ENCODE measurements at places on chromosomes 3 and 15. TPM values are rescaled to one million over a fixed set of nuclear protein-coding genes. Genes with fewer than 3 reads are reported as not detected.

- no peak for DNase-seq
These were observed 8.8 kb downstream of the GPR87 start for GRCh38 chr3:151307583-151308488.

- peak; percentile 72 for DNase-seq
These were observed at the start of gene MYRIP for GRCh38 chr3:39809181-39809994. MYRIP (plus strand) TSS chr3:39809609; CDS start chr3:39900817, 91,208 bp downstream.

DNA sequence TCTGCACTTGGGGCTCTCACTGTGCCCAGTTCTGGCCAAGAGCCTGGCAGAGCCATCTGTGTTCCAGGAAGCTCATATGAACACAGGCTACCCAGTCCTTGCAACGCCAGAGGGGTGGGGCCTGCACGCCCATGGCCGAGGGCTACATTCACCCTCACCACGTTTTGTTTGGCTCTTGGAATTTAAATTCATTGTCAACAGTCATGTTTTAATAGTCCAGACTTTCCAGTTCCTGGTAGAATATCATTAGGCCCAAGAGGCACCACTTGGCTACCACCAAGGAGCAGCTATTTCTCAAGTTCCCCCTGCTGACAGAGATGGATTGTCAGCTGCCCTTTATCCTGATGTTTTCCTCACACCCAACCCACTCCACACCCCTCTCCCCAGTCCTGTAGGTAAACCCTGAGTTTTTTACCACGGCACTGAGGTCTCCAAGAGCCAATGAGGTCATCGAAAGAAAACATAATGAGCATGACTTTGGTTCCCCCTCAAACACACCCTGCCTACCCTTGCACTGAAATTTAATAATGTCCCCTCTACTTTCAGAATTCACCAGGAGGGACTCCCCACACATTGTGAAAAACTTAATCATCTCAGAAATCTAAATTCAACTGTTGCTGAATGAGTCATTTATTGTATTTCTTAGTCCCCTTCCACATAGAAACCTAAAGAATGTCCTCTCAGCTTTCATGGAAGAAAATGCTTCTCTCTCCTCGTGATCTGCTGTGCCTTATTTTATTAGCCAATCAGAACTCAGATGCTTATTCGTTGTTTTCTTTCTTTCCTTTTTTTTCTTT lies 125.1 kb downstream of the SHQ1 start:
- DNase-seq, result no peak

- DNase-seq, result no peak
These were observed 59.1 kb downstream of the ATP8B4 start for GRCh38 chr15:50059883-50060282.

GRCh38 chr3:42853056-42853455 lies 22.6 kb downstream of the CYP8B1 start:
- DNase-seq, result no peak

GRCh38 chr3:42080453-42080872 lies 10.7 kb upstream of the TRAK1 start:
- no peak for DNase-seq

DNA sequence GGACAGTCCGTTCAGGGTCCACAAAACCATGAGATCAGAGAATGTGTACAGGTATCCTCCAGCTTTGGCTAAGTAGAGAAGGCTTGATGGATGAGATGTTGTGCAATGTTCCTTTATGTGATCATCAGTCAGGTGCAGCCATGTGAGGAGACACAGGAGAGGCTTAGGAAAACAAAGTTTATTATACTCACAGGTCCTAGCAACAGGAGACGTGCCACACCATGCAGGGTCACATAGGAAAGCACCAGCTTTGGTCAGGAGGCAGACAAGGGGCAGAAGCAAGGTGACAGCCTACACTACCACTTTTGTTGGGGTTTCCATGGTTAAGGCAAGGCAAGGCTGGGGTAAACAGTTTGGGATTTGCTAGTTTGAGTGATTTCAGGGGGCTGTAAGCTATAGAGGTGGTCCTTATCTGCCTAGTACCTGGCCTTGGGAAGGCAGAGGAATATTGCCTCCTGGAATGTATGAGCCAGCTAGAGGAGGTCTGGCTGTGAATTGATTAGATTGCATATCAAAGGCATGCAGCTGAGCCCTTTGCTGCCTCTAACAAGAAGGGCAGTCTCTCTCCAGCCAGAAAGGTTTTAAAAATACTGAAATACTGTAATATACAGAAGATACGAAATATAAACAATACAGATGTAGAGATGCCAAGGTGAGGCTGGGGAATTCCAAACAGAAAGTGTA lies 248.6 kb downstream of the RYR3 start:
- DNase-seq, result no peak

DNA sequence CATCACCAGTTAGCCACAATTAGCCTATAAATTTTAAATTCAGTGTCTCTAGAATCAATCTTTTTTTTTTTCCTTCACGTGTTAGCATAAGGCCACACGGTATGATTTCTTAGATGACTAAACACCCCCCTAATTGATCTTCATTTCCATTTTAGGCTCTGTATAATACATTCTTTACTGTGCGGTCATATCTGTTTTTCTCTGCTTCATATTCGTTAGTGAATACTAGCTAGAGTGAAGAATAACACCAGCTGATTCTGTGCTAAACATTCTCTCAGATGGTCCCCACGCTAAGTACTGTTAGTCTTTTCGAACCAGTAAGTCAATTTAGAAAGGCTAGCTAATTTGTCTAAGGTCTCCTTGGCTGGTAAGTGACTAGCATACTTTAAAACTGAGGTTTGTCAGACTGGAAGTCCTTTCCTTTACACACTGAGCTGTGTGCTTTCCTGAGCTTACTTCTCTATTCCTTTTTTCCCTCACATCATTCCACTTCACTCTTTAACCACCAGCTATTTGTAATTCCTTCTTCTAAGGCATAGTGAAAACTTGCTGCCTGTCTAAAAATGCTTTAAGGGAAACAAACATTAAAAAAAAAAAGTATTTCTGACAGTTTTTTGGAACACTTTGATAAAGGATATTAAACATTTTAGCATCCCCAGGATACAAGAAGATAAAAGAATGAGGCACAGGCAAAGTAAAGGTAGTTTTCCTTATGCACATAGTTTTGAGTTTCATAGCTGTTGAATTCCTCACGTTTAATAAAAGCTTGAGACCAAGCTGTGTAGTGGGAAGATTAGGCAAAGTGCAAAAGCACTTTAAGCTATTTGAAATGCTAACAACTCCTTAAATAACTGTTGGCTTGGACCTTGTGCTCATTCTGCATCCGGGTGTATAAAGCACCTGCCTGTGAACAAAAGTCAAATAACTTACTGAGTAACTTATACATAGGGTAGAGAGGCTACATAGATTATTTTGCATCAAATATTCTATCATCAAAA lies 17.1 kb downstream of the ZFAND6 start:
- no peak for DNase-seq

DNA sequence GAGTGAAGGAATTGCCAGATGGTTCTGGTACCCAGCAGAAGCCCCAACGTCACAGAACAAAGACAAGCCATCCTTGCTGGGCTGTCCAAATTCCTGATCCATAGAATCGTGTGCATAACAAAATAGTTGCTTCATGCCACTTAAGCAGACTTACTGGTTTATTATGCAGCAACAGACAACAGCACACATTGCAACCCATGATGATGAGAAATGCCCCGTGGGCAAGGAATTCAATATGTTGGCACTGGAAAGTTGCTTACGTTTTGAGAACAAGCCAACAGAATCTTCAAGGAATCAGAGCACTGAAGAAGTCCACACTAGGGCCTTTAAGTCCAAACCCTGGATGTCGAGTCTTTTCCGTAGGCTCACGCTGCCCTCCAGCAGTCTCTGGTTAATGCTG lies 40.3 kb downstream of the CCR4 start:
- no peak for DNase-seq

GRCh38 chr3:101142160-101142559 lies 148.9 kb upstream of the ABI3BP start:
- no peak for DNase-seq

DNA sequence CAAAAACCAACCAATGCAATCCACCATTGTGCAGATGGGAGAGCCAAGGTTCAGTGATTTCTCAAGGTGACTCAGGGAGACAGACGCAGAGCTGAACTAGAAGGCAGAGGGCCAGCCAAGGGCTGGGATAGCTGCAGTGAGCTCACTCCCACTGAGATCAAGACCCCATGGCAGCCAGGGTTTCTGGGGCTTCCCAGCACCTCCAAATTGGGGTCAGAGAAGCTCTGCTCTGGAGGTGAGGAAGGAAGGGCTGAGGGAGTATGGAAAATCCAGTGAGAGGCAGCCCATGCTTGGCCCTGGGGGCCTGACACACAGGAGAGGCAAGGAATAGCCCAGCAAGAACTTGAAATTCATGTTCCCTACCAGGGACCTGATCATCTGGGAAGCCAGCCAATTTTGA lies 61.0 kb downstream of the ISG20 start:
- DNase-seq, result no peak

GRCh38 chr3:16290007-16290826 lies 25.2 kb downstream of the OXNAD1 start:
- peak; percentile 44 for DNase-seq

- DNase-seq, result no peak
These were observed 95.9 kb downstream of the FEZF2 start for GRCh38 chr3:62277450-62277849.

Gene CHL1
- not detected for total RNA-seq

Gene GLDN
- 0.49 TPM for total RNA-seq

Gene ALDH1A2
- total RNA-seq, result 26.2 TPM

Gene ITIH3
- total RNA-seq, result 25.0 TPM

Gene CFAP100
- not detected for total RNA-seq

Gene MEX3B
- total RNA-seq, result 31.9 TPM
